Anterior cingulate cortex (tissue), 58 donors: ENCODE measurements at places on chromosomes 1 and 21.

- DNase-seq, result no peak
Observed at GRCh38 chr1:47459253-47459788, 21.5 kb downstream of the FOXD2 start.

GRCh38 chr21:26377111-26377694, 195.9 kb downstream of the CYYR1 start:
- no peak for DNase-seq

DNA sequence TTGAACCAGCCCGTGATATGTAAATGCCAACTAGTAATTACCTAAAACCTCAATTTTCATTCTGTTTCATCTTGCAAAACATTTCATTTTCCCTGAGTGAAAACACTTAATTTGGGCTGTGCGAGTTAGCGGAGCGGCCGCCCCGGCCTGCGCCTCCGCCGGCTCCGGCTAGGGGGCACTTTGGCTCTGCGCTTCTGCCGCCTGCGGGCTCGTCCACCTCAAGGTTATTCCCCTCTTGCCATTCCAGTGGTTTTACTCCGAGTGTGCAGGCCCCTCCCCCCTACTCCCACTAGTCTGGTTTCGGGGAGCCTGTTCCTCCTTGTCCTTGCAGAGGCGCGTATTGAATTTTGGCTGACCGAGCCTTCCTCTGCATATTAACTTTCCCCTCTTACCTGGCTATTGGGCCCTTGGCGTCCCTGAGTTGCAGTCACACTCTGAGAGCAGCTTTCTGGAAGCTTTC, 55.6 kb downstream of the PEX14 start:
- no peak for DNase-seq

- no peak for DNase-seq
Observed at GRCh38 chr1:159211331-159212136, 6.9 kb downstream of the ACKR1 start.

DNA sequence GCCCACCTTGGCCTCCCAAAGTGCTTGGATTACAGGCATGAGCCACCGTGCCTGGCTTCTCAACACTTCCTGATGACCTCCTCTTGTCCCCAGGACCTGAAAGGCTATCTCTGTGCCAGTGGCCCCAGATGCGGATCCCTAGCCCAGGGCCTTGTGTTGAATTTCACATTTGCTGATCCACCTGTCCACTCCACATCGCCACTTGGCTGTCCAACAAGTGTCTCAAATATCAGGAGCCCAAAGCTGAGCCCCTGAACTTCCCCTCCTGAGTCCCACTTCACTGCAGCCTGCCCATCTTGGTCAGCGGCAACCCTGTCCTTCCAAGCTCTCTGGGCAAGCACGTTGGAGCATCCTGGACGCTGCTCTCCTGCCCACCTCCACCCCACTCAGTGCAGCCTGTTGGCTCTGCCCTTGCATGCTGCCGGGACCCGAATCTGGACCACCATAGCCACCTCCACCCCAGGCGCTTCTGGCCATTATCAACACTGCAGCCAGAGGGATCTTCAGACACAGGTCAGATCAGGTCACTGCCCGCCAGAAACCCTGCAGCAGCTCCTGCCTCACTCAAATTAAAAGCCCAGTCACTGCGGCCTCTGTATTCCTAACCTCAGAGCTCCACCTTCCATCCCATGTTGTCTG, 352.5 kb upstream of the VAMP3 start:
- no peak for DNase-seq

DNA sequence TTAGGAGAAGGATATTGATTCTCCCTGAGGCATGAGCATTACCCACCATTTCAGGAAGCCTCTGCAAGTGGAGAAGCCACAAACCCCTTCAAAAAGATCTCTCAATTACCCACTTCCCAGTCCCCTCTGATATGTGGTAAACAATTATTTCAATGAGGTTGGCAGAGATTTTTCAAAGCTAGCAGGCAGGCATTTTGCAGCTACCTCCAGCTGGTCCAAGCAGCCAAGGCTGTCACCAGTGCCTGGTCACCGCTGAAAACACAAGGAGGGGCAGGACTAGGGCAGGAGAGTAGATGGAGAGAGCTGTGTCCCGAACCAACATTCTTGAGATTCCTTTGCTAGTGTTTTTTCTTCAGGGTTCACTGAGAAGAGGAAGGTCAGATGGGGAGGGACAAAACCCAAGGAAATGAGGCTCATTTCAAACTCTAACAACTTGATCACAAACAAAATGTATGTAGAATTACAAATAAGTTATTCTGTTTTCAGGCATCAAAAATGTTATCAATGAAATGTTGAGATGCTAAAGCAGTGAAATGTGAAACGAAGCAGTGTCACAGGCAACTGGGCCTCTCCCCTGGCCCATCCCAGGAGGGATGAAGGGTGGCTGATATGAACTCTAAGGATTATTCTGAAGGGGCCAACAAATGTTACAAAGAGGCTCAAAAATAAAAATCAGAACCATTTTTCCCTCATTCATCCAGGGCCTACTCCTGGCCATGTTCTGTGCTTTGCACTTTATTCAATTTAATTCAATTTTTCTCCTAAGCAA, 22.3 kb downstream of the APP start:
- DNase-seq, result no peak

DNA sequence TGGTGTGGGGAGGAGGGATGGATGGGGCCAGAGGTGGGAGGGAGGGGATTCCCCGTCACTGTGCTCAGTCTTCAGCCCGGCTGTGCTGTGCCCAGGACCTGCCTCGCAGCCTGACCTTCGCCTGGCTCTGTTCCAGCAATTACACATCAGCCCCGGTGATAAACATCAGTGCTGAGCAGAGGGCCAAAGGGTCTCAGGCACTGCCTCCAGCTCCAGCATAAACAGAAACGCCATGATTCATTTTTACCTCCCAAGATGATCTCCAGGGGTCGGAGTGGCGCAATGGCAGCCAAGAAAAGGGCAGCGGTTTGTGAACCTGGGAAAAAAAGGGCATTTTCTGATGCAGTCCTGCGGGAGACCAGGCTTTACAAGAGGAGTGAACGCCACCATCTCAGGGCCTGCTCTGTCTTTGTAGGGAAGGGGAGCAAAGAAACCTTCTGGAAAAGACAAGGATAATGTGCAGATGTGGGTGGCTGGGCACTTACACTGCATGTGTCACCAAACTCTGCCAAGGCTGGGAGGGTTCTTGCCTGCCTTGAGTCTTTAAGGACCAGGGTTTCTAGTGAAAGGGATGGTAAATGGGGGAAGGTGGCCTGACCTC, 28.1 kb downstream of the SHISA4 start:
- no peak for DNase-seq

GRCh38 chr1:107687849-107688753, 276.9 kb downstream of the VAV3 start:
- DNase-seq, result no peak

DNA sequence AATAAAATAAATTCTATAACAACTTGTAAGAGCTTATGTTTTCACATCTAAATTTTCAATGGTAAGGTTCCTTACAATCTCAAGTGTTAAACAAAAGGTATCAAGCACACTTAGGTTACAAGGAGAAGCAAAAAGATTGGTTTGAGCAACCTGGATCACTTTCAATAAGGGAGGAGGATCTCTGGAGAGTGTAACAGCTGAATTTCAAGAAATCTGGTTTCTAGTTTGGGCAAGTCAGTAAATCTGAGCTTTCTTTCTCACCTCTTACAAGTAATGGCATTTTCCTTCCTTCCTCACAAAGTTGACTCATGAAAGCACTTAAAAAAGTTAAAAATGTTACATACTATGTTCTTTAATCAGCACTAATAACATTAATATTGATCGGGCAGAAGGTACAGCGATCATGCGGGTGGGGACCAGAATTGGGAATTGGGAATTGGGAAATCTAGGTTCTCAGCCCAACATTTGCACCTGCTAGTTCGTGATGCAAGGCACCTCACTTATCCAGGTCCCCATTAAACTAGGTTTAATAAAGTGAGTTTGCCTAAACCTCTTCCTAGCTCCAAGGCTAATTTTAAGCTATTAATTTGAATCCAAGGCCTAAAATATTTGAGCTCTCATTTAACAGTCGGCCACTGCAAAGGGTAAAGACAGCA, 3.1 kb downstream of the NUCKS1 start:
- no peak for DNase-seq

DNA sequence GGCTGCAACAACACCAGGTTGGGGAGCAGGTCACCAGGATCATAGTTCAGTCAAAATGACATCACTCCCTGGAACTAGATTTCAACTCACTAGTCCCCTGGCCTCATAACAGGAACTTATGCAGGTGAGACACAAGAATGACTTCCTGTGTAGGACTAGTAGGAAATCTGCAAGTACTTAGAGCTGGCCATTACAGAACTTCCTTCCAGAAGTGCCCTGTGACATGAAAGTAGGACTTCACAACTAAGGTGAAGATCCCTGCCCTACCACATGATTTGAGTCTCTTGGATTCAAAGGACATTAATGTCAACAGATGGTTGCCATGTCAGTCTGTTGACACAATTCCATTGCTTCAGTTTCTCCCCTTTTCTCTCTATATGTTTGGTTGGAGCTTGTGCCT, 223.1 kb downstream of the RPS6KC1 start:
- DNase-seq, result no peak
